Kidney (tissue), 22 donors: ENCODE measurements at places on chromosomes 13 and 19. TPM values are rescaled to one million over a fixed set of nuclear protein-coding genes. Genes with fewer than 3 reads are reported as not detected.

KLK7 gene
- total RNA-seq: 1.0 TPM

ATP4B gene
- total RNA-seq: 0.16 TPM

RGL3 gene
- 126 TPM for total RNA-seq

SPRED3 gene
- 8.7 TPM for total RNA-seq

KLK14 gene
- total RNA-seq: 0.22 TPM

LYL1 gene
- 13.8 TPM for total RNA-seq

BORCS8 gene
- 42.2 TPM for total RNA-seq

FCER2 gene
- 1.0 TPM for total RNA-seq

CDC42EP5 gene
- total RNA-seq: 29.9 TPM

TMEM272 gene
- total RNA-seq: 0.19 TPM

AMER2 gene
- total RNA-seq: 0.06 TPM

MBD3L3 gene
- total RNA-seq: not detected

GRCh38 chr19:11227195-11227886 lies 12.1 kb upstream of the ANGPTL8 start:
- H3K36me3 ChIP-seq: peaks cover 19% of the 10 kb centered on the region
- no peaks in the 10 kb centered on the region for H3K27me3 ChIP-seq
- no peak overlapping the region for H3K4me3 ChIP-seq
- no peak for DNase-seq
- no peak overlapping the region for H3K27ac ChIP-seq

DNA sequence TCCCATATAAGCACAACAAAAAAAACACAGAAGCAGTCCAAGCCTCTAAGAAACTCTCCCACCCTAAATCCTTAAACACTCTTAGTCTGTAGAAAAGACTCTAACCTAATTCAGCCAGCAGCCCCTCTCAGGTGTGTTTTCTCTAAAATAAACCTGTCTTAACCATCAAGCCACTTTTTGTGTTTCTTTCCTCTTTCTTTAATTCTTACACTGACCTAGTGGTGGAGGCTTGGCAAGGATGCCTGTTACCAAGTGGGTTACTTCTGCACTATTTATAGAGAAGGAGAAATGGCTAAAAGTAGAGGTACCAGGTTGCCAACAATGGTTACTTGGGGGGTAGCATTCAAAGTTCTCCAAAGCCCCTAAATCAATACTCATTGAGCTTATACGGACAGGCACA lies 43.7 kb downstream of the ZNF333 start:
- H3K4me3 ChIP-seq: no peak overlapping the region
- H3K36me3 ChIP-seq: no peaks in the 10 kb centered on the region
- no peak for DNase-seq
- H3K27ac ChIP-seq: no peak overlapping the region

GRCh38 chr19:47296036-47296435 lies 13.6 kb upstream of the C5AR1 start:
- H3K36me3 ChIP-seq: no peaks in the 10 kb centered on the region
- H3K4me3 ChIP-seq: no peak overlapping the region
- H3K4me1 ChIP-seq: no peaks in the 10 kb centered on the region
- peak; percentile 76 for DNase-seq

- no peaks in the 10 kb centered on the region for H3K27me3 ChIP-seq
- H3K36me3 ChIP-seq: no peaks in the 10 kb centered on the region
- H3K4me3 ChIP-seq: no peak overlapping the region
- DNase-seq: no peak
- H3K27ac ChIP-seq: no peak overlapping the region
- no peaks in the 10 kb centered on the region for H3K4me1 ChIP-seq
Measured at GRCh38 chr13:43171489-43171888, 148.1 kb downstream of the DNAJC15 start.

GRCh38 chr13:51879133-51879532 lies 17.4 kb downstream of the CCDC70 start:
- no peaks in the 10 kb centered on the region for H3K27me3 ChIP-seq
- H3K4me1 ChIP-seq: no peaks in the 10 kb centered on the region
- peak; percentile 7 for DNase-seq
- H3K4me3 ChIP-seq: no peak overlapping the region
- no peaks in the 10 kb centered on the region for H3K36me3 ChIP-seq

GRCh38 chr13:98504029-98504351 lies 72.9 kb downstream of the STK24 start:
- peak overlapping the region; percentile 77 for H3K27ac ChIP-seq
- no peak for DNase-seq
- H3K4me3 ChIP-seq: no peak overlapping the region
- H3K36me3 ChIP-seq: no peaks in the 10 kb centered on the region
- H3K4me1 ChIP-seq: peaks cover 13% of the 10 kb centered on the region
- no peaks in the 10 kb centered on the region for H3K27me3 ChIP-seq

DNA sequence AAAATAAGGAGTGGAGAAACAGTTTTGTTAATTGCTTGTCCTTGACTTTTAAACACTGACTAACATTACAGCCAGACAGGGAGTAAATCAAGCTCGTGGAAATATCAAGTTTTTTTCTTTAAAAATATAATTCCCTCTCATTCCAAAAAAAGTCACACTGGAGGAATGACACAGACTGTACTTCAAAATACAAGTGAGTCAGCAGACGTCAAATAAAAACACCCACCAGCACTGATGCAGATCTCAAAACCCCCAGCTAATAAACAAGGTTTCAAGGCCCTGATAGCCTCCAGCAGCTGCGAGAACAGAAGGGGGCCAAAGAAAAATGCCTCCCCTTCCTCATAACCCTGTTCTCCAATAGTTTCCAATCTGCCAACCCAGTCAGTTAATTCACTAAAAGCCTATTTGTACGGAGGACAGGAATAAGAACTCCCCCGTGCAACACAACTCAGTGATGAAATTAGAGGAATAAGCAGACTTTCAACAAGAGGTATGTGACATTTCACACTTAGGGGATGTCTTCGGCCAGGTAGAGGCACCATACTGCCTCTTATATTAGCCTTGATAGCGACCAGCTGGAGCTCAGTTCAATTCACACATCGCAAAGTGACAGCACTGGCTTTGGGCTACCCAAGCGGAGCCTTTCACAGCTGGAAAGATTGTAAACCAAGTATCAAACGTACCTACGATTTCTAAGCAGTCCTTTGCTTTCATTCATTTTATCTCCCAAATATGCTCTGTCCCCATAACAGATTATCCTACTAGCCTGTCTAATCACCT lies 561.0 kb upstream of the KLF12 start:
- no peaks in the 10 kb centered on the region for H3K27me3 ChIP-seq
- H3K27ac ChIP-seq: no peak overlapping the region
- no peaks in the 10 kb centered on the region for H3K36me3 ChIP-seq
- H3K4me3 ChIP-seq: no peak overlapping the region
- H3K4me1 ChIP-seq: no peaks in the 10 kb centered on the region
- DNase-seq: no peak

GRCh38 chr13:59658738-59659330 lies 504.9 kb downstream of the DIAPH3 start:
- no peak overlapping the region for H3K27ac ChIP-seq
- no peaks in the 10 kb centered on the region for H3K4me1 ChIP-seq
- H3K27me3 ChIP-seq: no peaks in the 10 kb centered on the region
- no peaks in the 10 kb centered on the region for H3K36me3 ChIP-seq

GRCh38 chr13:72639377-72639776 lies 88.1 kb downstream of the MZT1 start:
- no peak for DNase-seq
- no peaks in the 10 kb centered on the region for H3K4me1 ChIP-seq
- no peaks in the 10 kb centered on the region for H3K36me3 ChIP-seq
- H3K27me3 ChIP-seq: no peaks in the 10 kb centered on the region
- H3K27ac ChIP-seq: no peak overlapping the region

GRCh38 chr19:3809881-3810707 lies 23.9 kb upstream of the MATK start:
- DNase-seq: no peak
- H3K36me3 ChIP-seq: no peaks in the 10 kb centered on the region
- no peak overlapping the region for H3K4me3 ChIP-seq
- H3K4me1 ChIP-seq: peaks cover 14% of the 10 kb centered on the region

GRCh38 chr19:35723671-35724070 lies 5.9 kb downstream of the KMT2B start:
- no peaks in the 10 kb centered on the region for H3K27me3 ChIP-seq
- no peak overlapping the region for H3K27ac ChIP-seq
- H3K4me3 ChIP-seq: no peak overlapping the region

DNA sequence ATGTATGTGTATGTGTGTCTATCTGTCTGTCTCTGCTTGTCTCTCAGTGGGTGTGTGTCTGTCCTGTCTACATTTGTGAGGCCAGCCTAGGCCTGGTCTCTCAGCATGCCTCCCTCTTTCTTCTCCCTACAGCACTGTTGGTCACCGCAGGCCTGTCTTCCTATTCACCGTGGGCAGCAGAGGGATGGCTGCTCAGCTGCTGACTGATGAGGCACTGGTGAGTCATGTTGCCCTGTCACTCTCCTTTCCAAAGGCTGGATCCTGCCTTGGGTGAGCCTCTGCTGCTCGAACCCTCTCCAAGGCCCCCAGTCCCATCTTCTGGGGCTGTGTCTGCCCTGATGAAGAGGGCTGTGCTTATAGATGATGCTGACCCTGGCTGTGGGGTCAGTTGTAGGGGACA lies 6.3 kb downstream of the ZNF71 start:
- H3K4me3 ChIP-seq: no peak overlapping the region
- no peak for DNase-seq
- no peak overlapping the region for H3K27ac ChIP-seq
- H3K4me1 ChIP-seq: peaks cover under 1% of the 10 kb centered on the region
- no peaks in the 10 kb centered on the region for H3K27me3 ChIP-seq

- H3K4me1 ChIP-seq: no peaks in the 10 kb centered on the region
- H3K27ac ChIP-seq: no peak overlapping the region
- no peaks in the 10 kb centered on the region for H3K27me3 ChIP-seq
- no peak overlapping the region for H3K4me3 ChIP-seq
Measured at GRCh38 chr13:68745502-68745901, 1362.1 kb upstream of the ATXN8OS start.

DNA sequence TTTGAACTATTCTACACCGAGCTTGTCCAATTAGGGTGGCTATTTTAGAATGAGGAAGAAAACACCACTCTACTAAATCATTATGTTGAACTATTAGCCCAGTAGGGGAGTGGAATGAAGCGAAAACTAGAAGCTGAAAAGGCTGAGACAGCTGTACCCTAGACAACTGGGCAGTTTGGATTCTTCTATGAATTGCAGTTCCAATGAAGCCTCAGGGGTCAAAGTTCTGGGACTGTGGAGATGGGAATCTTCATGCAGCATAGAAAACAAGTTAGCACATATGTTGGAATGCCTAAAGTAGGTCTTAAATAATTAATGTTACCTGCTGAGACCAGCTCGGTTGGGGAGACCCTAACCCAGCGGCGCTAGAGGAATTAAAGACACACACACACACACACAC lies 62.7 kb upstream of the ZNF726 start:
- H3K36me3 ChIP-seq: no peaks in the 10 kb centered on the region
- no peak overlapping the region for H3K4me3 ChIP-seq
- H3K27me3 ChIP-seq: no peaks in the 10 kb centered on the region
- H3K27ac ChIP-seq: no peak overlapping the region
- no peaks in the 10 kb centered on the region for H3K4me1 ChIP-seq
- DNase-seq: no peak

GRCh38 chr13:56201834-56202233 lies 938.9 kb upstream of the PRR20A start:
- H3K4me3 ChIP-seq: no peak overlapping the region
- H3K27me3 ChIP-seq: no peaks in the 10 kb centered on the region
- DNase-seq: no peak
- no peaks in the 10 kb centered on the region for H3K36me3 ChIP-seq
- H3K4me1 ChIP-seq: no peaks in the 10 kb centered on the region
- H3K27ac ChIP-seq: no peak overlapping the region

- DNase-seq: no peak
- peaks cover 8% of the 10 kb centered on the region for H3K4me1 ChIP-seq
- no peak overlapping the region for H3K27ac ChIP-seq
- H3K27me3 ChIP-seq: no peaks in the 10 kb centered on the region
Measured at GRCh38 chr13:99214232-99214631, 13.6 kb downstream of the UBAC2 start.

- no peak overlapping the region for H3K27ac ChIP-seq
- H3K4me3 ChIP-seq: no peak overlapping the region
- H3K27me3 ChIP-seq: no peaks in the 10 kb centered on the region
- H3K36me3 ChIP-seq: no peaks in the 10 kb centered on the region
- DNase-seq: no peak
Measured at GRCh38 chr13:100075700-100076587, 12.9 kb upstream of the PCCA start.

- no peak for DNase-seq
- H3K4me3 ChIP-seq: no peak overlapping the region
- no peaks in the 10 kb centered on the region for H3K4me1 ChIP-seq
- H3K27me3 ChIP-seq: no peaks in the 10 kb centered on the region
Measured at GRCh38 chr19:44951179-44952159, 3.7 kb upstream of the CLPTM1 start.

DNA sequence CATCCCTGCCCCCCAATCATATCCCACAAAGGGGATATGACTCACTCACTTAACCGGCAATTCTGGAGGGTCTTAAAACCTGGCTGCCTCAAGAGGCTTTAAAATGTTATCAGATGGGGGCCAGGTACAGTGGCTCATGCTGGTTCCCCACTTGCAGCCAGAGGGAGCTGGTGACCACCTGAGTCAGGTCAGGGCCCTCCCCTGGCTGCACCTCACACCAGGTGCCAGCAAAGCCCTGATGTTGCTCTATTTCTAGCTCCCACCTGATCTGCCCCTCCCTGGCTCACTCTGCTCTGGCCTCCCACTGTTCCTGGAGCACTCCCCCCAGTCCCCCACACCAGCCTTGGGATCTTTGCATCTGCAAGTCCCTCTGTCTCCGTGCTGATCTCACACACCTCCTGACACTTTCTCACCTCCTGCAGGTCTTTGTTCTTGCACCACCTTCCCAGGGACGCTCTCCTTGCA lies 14.2 kb downstream of the HPN start:
- H3K36me3 ChIP-seq: no peaks in the 10 kb centered on the region
- DNase-seq: peak; percentile 58
- no peaks in the 10 kb centered on the region for H3K27me3 ChIP-seq
- H3K27ac ChIP-seq: no peak overlapping the region
- H3K4me3 ChIP-seq: no peak overlapping the region

- no peak overlapping the region for H3K27ac ChIP-seq
- no peak overlapping the region for H3K4me3 ChIP-seq
- no peaks in the 10 kb centered on the region for H3K4me1 ChIP-seq
- no peaks in the 10 kb centered on the region for H3K27me3 ChIP-seq
- no peaks in the 10 kb centered on the region for H3K36me3 ChIP-seq
Measured at GRCh38 chr13:21934284-21934683, 263.4 kb downstream of the FGF9 start.

- no peaks in the 10 kb centered on the region for H3K4me1 ChIP-seq
- H3K27ac ChIP-seq: no peak overlapping the region
- H3K4me3 ChIP-seq: no peak overlapping the region
Measured at GRCh38 chr13:104043184-104043583, 977.0 kb upstream of the SLC10A2 start.

- no peak for DNase-seq
- H3K36me3 ChIP-seq: peaks cover 2% of the 10 kb centered on the region
- H3K27ac ChIP-seq: peak overlapping the region; percentile 22
- H3K4me3 ChIP-seq: peak overlapping the region; percentile 38
Measured at GRCh38 chr13:46622630-46623256, 69.8 kb downstream of the LRCH1 start.

GRCh38 chr13:19158006-19158405 lies 23.6 kb downstream of the TUBA3C start:
- no peak overlapping the region for H3K27ac ChIP-seq
- H3K36me3 ChIP-seq: no peaks in the 10 kb centered on the region
- no peak overlapping the region for H3K4me3 ChIP-seq
- no peaks in the 10 kb centered on the region for H3K4me1 ChIP-seq
